ENCODE measurements at places on chromosomes 5 and 9.

DNA sequence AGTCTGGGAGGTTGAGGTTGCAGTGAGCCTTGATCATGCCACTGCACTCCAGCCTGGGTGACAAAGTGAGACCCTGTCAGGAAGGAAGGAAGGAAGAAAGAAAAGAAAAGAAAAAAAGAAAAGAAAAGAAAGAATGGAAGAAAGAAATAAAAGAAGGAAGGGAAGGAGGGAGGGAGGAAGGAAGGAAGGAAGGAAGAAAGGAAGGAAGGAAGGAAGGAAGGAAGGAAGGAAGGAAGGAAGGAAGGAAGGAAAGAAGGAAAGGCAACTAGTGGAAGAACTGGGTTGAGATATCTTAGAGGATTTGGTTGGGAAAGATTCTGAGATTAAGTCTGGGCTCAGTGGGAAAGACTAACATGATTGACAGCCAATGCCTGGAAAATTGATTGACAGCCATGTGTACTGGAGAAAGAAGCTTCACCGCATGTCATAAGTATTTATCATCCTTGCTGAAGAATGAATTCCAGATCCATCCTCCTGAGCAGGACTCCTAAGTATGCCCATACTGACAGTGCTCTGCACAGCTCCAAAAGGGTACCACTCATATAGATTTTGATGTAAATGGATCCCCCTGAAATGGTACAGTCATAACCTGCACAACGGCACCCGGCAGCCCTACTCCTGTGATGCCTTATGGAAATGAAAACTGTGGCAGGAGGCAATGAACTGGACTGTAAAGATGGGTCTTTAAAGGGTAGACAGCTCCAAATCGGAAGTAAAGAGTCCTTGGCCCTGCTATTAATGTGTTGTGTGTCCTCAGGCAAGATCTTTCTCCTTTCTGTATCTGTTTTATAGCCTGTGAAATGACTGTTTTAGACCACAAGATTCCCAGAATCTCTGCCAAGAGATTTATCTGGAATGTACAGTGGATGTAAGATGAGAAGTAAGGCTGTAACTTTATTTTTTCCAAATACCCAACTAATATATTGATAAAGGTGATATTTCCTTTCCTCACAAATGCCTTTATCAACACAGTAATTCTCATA is 16.9 kb upstream of the ADRA1B start:
- DNase-seq, result no peak

DNA sequence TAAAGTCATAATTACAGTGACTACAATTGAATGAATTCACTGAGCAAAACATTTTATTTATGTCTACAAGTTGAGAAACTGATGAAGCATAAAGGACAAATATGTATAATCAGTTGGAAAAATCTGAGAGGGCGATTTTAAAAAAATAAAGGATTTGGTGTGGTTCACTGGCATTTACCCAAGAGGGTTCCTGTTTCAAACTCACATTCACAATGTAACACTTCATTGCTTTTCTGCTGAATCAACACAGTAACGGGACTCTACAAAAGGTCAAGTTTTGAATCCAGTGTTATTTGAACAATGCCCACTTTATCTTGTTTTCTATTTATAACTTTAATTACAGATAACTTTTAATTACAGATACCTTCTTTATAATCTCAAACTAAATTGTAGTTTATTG is 138.6 kb downstream of the NUDT12 start:
- no peak for DNase-seq

DNA sequence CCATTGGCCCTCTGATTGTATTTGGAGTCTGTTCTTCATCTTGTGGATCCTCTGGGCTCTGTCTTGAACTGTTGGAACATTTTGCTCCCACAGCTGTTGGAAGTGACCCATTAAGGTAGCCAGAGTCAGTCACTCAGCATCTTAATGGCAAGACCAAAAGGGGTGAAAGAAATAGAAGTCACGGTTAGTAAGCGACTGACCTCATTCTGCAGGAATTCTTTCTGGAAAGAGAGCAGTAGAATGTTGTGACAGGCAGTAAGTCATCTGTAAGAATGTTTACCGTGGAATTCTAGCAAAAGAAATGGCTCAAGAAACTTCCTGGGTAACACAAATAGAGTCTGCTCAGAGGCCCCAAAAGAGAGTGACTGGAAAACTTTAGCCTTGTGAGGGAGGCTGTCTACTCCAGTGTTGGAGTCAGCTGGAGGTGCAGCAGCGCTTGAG is 28.6 kb upstream of the TNC start:
- no peak for DNase-seq

GRCh38 chr9:111287127-111287526 is 42.9 kb downstream of the OR2K2 start:
- no peak for DNase-seq

- DNase-seq, result peak; percentile 34
Measured at GRCh38 chr5:52910071-52910470, 79.1 kb upstream of the ITGA2 start.

GRCh38 chr5:127313847-127314473 is 23.4 kb downstream of the MEGF10 start:
- DNase-seq, result no peak

DNA sequence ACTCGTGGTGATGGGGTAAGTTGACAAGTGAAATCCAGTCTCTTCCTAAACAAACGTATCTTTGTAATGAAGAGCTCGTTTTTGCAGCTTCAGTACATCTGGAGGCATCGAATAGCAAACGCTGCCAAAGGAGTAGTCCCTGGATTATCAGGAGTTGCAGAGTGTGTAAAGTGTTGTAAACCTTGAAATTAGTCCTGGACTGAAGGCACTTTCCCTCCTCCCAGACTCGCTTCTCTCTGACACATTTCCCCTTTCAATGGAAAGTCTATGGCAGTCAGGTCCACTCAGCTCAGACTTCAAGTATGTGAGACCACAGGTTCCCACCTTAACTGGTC is 1.5 kb upstream of the PBX3 start:
- no peak for DNase-seq
